Hair follicle dermal papilla cell (primary cell): ENCODE measurements at places on chromosomes 13 and 19. TPM values are rescaled to one million over a fixed set of nuclear protein-coding genes. Genes with fewer than 3 reads are reported as not detected.

Gene SLITRK1
- under 0.01 and 0.24 TPM in 2 replicates for total RNA-seq

Gene PCSK4
- total RNA-seq, result 2.3 and 2.8 TPM in 2 replicates

Gene PPP1R37
- 42.5 and 51.3 TPM in 2 replicates for total RNA-seq

Gene FFAR2
- not detected in 2 replicates for total RNA-seq

Gene RNF113B
- total RNA-seq, result not detected in 2 replicates

Gene ZNF91
- 19.1 and 23.0 TPM in 2 replicates for total RNA-seq

Gene MBD3L2
- total RNA-seq, result not detected in 2 replicates

Gene SOHLH2
- 0.36 and 0.49 TPM in 2 replicates for total RNA-seq

Gene NLRP12
- total RNA-seq, result not detected in 2 replicates

Gene CLEC4M
- not detected in 2 replicates for total RNA-seq

Gene DIRAS1
- 2.8 and 4.7 TPM in 2 replicates for total RNA-seq

Gene ZNF616
- total RNA-seq, result 5.8 and 7.0 TPM in 2 replicates

Gene ZNF709
- total RNA-seq, result 2.6 and 3.7 TPM in 2 replicates

Gene CGB3
- total RNA-seq, result not detected in 2 replicates

Gene ZNF536
- total RNA-seq, result 1.1 and 2.6 TPM in 2 replicates

Gene TUBA3C
- total RNA-seq, result not detected in 2 replicates

Gene LIN7B
- 5.2 and 6.0 TPM in 2 replicates for total RNA-seq

Gene IZUMO4
- total RNA-seq, result 1.7 and 2.6 TPM in 2 replicates

Gene CALR3
- total RNA-seq, result not detected in 2 replicates

Gene CGB5
- total RNA-seq, result 0.16 TPM in 1 of 2 replicates, not detected in the other

Gene DHPS
- 49.5 and 58.8 TPM in 2 replicates for total RNA-seq

Gene PSG1
- 3.6 and 17.2 TPM in 2 replicates for total RNA-seq

Gene SRRM5
- 0.24 TPM in 1 of 2 replicates, not detected in the other for total RNA-seq

Gene PGLYRP2
- total RNA-seq, result not detected in 2 replicates

Gene TRIM28
- 220 and 227 TPM in 2 replicates for total RNA-seq

Gene KLK3
- total RNA-seq, result not detected in 2 replicates

Gene ZBTB32
- not detected in 2 replicates for total RNA-seq

Gene LAIR1
- total RNA-seq, result 0.16 TPM in 1 of 2 replicates, not detected in the other

Gene SYNGR4
- not detected in 2 replicates for total RNA-seq

Gene BRME1
- total RNA-seq, result 0.36 and 0.97 TPM in 2 replicates

Gene C19orf85
- not detected in 2 replicates for total RNA-seq

Gene GPR12
- not detected in 2 replicates for total RNA-seq

Gene ZNF563
- 1.9 and 2.1 TPM in 2 replicates for total RNA-seq

Gene KLK4
- total RNA-seq, result not detected in 2 replicates

Gene EBI3
- not detected in 2 replicates for total RNA-seq

Gene DNAJC15
- total RNA-seq, result 10.2 and 12.8 TPM in 2 replicates

Gene SPACA4
- total RNA-seq, result not detected in 2 replicates

Gene TMEM238
- total RNA-seq, result 0.16 TPM in 1 of 2 replicates, not detected in the other

Gene TBC1D4
- 35.2 and 43.0 TPM in 2 replicates for total RNA-seq

Gene RCBTB2
- 10.8 and 11.5 TPM in 2 replicates for total RNA-seq

Gene ALOX5AP
- total RNA-seq, result not detected in 2 replicates

Gene LGALS14
- total RNA-seq, result not detected in 2 replicates

Gene PGLYRP1
- total RNA-seq, result not detected in 2 replicates

Gene JAK3
- 5.6 and 15.3 TPM in 2 replicates for total RNA-seq

Gene NLRP5
- total RNA-seq, result not detected in 2 replicates

Gene ZNF85
- 5.8 and 7.3 TPM in 2 replicates for total RNA-seq

Gene ANKRD24
- total RNA-seq, result 0.49 and 0.61 TPM in 2 replicates
